ENCODE measurements at places on chromosomes 4 and X.

- DNase-seq, result no peak
Measured at GRCh38 chrX:41445171-41445570, 2.0 kb upstream of the NYX start.

DNA sequence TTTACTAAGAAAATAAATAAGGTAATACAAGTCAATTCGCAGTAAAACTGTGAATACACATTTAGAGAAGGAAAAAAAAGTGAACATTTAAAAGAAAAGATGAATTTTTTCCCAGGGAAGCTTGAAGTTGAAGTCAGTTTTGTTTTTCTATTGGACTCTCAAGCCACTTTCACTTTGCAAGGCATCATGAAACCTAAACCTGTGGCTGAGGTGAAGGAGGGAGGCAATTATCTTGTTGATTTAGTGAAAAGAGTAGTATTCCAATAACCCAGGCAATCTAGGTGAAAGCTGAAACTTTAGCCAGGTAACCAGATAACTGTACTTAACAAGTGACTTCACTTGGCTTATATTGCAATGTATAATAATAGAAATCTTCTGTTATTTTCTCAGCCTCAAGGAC is 138.6 kb downstream of the HDX start:
- DNase-seq, result no peak

DNA sequence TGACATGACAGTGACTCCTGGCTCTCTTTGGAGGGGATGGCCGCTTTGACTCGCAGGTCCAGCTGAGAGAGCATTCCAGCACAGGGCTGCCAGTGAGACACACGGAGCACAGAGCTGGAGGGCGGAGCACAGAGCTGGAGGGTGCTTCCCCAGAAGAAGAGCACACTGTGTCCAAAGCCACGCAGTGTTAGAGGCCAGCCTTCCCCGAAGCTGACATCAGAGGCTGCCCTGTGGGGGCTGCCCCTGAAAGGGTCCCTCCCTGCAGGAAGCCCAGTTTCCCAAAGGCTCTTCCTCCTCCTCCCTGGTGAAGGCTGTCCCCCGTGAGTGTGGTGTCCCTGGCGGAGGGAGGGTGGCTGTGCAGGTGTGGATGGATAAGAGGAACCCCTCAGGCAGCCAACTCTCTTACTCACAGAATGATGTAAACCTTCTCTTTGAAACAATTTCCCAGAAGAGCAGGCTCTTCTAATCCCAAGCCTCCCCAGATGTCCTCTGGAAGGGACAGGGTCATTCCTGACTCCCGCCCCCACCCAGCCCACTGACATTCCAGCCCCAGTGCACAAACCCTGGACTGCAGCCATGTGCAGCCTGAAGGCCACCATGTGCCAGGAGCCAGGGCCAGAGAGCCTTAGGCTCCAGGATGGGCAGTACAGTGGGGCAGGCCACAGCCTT is 53.4 kb downstream of the PSAPL1 start:
- DNase-seq, result no peak

DNA sequence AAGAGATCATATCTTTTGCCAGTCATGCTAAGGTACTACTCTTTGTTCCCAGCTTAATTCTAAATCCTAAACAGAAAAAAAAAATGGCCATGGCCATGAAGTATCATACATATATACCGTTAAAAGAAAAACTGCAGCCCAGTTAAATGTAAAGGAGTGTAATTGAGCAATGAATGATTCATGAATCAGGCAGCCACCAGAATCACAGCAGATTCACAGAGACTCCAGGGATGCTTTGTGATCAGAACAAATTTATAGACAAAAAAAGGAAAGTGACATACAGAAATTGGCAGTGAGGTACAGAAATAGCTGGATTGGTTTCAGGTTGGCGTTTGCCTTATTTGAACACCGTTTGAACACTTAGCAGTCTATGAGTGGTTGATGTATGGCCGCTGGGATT is 42.1 kb upstream of the PDGFC start:
- DNase-seq, result no peak

GRCh38 chrX:21907260-21907659 is 33.2 kb upstream of the SMS start:
- DNase-seq, result no peak

DNA sequence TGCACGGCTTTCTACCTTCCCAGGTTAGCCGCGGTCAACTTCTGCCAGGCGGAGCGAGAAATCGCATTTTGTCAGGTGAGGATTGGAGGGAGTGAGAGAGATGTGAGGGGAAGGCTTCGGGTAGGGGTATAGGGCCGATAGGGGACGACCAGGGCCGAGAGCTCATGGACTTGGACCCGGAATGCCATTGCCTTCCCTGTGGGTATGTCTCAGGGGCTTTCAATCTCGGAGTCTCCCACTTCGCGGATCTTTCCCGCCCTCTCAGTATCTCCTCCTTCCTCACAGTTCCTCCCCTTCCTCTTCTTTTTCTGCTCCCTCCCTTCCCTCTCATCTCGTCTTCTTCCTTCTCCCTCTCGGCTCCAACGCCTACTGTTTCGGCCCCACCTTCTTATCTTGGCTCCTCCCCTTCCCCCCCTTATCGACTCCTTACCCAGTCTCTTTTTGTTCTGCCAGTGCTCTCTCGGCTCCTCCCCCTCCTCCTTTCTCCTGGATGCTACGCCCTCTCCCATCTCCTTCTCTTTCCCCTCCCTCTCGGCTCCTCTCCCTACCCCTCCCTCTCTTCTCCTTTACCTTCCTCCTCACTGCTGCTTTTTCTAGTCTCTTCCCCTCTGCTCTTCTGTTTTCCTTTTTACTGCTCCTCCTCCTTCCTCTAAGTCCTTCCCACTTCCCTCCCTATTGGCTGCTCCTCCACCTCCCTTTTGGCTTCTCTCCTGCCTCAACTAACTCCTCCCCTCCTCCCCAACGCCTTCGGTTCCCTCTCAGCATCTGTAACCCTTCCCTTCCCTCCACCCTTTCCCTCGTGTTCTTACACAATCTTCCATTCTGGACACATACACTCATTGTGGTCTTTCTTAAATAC is 29.4 kb upstream of the RBMX start:
- DNase-seq, result peak; percentile 74

GRCh38 chr4:829291-829690 is 3.4 kb upstream of the CPLX1 start:
- no peak for DNase-seq

DNA sequence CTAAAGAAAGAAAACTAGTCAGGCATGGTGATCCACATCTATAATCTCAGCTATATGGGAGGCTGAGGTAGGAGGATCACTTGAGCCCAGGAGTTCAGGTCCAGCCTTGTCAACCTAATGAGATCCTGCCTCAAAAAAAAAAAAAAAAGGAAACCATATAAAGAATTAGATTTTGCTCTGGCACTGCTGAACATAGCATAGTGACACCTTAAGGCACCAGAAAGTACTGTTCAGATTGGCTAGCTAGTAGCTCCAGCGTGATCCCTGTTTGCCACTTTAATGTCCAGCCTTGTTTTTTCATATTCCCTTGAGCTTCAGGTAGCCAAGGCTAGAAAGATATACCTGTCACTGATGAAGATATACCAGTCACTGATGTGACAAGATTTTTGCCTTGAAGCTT is 34.1 kb downstream of the EXOC1 start:
- no peak for DNase-seq

- no peak for DNase-seq
Measured at GRCh38 chrX:48747415-48748016, 14.0 kb upstream of the GLOD5 start.

GRCh38 chr4:7051144-7051495 is 7.9 kb downstream of the TADA2B start:
- no peak for DNase-seq

DNA sequence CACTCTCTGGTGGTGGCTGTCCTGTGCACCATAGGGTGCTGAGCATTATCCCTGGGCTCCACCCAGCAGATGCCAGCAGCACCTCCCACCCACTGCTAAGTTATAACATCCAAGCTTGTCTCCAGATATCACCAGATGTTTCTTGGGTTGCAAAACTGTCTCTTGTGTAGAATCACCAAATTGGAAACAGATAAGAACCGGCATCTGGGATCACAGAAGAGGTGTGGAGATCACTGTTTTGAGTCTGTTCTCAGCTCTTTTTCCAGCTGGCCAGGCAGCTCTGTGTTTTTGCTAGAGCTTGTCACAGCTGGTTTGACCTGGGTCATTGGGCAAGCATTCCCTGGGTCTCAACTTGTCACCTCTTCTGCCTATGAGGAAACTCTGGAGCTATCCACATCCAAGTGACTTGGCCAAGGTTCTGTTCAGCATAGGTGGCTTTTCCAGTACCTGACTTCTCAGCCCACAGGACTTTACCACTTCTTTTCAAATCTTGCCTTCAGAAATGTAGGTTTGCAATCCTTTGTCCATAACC is 15.3 kb upstream of the PUDP start:
- DNase-seq, result no peak

- no peak for DNase-seq
Measured at GRCh38 chrX:151753313-151754046, 18.9 kb downstream of the CNGA2 start.

DNA sequence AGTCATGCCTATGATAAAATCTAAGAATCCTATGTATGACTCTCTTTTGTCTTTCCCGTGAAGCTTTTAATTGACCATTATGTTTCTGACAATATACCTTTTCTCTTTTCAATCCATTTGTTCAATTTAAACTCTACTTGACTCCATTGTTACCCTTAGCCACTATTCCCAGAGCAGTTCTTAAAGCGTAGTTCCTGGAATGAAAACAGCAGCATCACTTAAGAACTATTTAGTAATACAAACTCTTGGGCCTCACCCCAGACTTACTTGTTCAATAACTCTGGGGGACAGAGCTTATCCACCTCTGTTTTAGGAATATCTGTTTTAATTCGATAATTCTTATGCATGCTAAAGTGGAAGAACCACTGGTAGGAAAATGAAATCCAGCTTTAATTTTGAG is 358.4 kb downstream of the PRR32 start:
- DNase-seq, result no peak

- no peak for DNase-seq
Measured at GRCh38 chrX:123324625-123325024, 140.5 kb downstream of the GRIA3 start.

- no peak for DNase-seq
Measured at GRCh38 chr4:48899432-48899749, 7.2 kb downstream of the OCIAD2 start.

- no peak for DNase-seq
Measured at GRCh38 chr4:166034965-166035364, 161.9 kb downstream of the TLL1 start.

DNA sequence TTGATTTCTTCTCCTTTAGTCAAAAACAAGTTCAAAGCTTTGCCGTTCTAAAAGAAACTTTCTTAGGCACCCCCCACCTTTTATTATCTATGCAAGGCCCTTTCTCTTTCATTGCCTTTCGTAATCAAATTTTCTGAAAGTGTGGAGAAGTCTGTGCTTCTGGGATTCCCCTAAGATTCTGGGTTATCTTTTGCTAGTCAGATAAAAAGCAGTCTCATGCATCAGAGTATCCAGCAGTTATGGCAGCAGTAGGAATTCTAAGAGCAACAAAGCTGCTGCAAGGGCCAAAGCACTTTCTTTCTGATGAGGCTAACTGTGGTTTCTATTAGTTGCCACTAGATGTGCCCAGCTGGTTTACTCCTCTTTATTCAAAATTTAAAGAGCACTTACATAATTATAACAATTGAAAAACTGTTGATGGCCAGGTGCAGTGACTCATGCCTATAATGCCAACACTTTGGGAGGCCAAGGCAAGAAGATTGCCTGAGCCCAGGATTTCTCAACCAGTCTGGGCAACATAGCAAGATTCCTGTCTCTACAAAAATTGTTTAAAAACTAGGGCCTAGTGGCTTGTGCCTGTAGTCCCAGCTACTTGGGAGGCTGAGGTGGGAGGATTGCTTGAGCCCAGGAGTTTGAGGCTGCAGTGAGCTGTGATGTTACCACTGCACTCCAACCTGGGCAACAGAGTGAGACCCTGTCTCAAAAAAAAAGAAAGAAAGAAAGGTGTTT is 296.2 kb downstream of the PAPSS1 start:
- DNase-seq, result no peak

DNA sequence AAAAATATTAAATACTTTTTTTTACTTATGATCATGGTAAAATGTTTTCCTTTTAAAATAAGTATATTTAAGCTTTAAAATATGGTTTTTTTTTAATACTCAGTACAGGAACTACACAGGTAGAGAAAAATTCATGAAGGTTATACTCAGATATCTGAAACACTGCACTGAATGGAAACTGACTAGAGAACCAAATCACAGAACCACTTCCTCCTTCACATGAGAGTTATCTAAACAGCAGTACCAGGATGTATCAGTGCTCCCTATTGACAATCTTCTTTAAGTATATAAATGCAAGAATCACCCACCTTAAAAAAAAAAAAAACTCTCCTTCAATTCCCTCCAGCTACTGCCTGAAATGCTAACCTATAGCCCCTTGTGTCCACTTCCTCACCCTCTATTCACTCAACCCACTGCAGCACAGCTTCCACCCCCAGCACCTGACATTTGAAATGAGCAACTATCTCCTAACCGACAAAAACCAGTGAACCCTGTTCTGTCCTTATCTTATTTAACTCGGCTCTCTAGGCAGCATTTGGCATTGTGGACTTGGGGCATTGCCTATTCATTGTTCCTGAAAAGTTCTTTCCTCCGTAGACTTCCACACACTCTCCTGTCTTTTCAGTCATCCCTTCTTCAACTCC is 9.1 kb downstream of the SLC7A3 start:
- DNase-seq, result no peak

GRCh38 chr4:150126201-150126863 is 48.1 kb downstream of the DCLK2 start:
- no peak for DNase-seq

DNA sequence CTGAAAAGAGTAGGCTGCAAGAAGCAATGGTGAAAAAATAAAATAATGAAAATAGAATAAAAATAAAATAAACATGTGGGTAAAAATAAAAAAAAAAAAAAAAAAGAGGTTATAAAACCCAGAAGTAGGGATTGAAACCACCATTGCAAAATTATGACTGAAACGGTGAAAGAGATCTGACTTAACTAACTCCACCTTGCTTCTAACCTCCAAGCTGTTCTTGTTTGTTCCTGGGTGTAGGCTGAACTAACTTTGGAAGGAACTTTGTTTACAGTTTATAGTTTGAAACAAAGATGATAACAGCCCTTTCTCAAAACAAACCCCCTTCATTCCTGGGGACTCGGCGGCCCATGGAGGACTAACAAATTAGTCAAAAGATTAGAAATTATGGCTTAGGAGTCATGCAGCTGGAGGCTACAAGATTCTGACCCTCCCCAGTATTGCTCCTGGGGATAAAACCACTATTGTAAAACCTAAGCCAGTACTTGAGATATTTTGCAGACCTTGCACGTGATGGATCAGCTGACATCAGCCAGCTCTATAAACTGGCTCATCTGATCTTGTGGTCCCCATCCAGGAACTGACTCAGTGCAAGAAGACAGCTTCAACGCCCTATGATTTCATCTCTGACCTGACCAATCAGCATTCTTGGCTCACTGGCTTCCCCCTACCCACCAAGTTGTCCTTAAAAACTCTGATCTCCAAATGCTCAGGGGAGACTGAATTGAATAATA is 30.4 kb downstream of the DDX60L start:
- no peak for DNase-seq

GRCh38 chr4:2357821-2358745 is 60.4 kb downstream of the ZFYVE28 start:
- no peak for DNase-seq
